Activated CD8-positive, alpha-beta memory T cell treated with anti-CD3 and anti-CD28 coated beads, Interleukin-2, amount 50 U/mL, for 4 hours (primary cell): ENCODE measurements at places on chromosomes 5 and 9.

DNA sequence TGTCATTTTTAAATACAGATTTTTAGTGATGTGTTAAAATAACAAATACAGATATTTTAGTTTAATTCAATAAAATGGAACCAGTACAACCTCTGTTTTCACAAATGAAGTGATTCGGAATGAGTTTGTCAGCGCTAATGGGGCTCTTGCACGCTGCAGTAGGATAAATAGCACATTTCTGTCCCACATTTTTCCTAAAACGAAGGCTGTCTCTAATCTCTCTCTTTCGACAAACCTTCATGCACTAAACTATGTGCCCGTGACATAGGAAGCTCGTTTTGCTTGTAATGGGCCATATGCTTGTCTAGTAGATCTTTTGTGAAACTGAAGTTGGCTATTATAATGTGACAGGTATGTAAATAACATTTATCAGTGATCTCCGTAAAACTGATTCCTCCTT is 100.5 kb downstream of the INIP start:
- DNase-seq, result no peak

DNA sequence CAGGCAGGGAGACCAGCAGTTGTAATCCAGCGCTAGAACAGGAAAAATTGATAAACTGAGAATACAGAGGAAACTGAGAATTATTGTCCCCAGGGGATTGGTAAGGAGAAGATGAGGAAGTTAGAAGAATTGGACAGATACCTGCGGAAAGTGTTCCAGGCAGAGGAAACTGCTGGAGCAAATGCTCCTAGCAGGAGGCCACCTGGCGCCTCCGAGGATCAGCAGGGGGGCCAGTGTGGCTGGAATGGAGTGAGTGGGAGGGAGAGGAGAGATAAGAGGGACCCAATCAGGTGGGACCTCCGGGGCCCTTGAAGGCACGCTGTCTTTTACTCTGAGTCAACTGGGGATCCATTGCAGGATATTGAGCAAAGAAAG is 695 bp upstream of the ANXA6 start:
- DNase-seq, result no peak

DNA sequence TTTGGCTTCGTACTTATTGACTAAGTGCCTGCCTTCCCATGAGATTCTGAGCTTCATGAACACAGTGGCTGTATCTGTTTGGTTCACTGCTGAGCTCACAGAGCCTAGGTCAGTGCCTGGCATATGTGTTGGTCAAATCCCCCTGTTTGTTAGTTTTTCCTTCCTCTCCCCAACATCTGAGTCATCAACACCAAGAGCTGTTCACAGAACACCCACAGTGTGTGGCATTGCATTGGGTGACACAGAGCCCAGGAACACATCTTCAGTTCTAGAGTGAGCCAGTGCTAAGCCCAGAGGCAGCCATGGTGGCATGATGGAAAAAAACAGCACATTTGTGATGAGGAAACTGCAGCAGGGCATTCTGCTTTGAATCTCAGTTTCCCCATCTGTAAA is 294.6 kb downstream of the SEC61B start:
- DNase-seq, result no peak

DNA sequence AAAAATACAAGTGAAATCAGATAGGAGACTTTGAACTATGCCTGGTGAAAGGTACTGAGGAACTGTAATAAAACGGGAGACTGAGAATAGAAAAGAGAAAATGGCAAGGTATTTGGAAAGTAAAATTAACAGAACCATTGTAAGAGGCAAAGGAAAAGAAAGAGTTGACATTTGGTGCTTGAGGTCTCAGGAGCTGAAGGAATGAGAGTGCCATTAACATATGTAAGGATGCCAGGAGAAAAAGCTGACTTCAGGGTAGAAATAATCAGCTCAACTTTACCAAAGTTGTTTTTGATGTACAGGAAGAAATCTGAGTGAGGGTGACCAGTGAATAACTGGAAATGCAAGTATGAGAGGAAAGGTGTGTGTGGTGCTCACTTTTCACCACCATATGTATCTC is 69.4 kb downstream of the TMEM167A start:
- no peak for DNase-seq

GRCh38 chr9:14373336-14373666 is 59.4 kb upstream of the NFIB start:
- DNase-seq, result no peak
